ENCODE measurements at places on chromosomes 7 and 10.

DNA sequence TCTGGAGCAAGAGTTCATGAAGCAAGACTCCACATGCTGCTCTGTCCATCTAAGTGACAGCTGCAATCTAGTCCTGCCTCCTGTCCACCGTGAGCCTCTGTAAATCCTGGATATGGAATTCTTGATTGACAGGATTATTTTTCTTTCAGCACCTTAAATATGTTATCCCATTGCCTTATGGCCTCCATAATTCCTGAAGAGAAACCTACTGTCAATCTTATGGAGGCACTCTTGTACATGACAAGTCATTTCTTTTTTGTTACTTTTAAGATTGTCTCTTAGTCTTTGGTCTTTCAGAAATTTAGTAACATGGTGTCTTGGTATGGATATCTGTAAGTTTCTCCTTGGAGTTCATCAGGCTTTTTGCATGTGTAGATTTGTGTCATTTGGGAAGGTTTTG, 82.8 kb downstream of the NPSR1 start:
- no peak for DNase-seq

- DNase-seq, result peak; percentile 87
Measured at GRCh38 chr10:63798599-63799498, 277.6 kb downstream of the REEP3 start.

DNA sequence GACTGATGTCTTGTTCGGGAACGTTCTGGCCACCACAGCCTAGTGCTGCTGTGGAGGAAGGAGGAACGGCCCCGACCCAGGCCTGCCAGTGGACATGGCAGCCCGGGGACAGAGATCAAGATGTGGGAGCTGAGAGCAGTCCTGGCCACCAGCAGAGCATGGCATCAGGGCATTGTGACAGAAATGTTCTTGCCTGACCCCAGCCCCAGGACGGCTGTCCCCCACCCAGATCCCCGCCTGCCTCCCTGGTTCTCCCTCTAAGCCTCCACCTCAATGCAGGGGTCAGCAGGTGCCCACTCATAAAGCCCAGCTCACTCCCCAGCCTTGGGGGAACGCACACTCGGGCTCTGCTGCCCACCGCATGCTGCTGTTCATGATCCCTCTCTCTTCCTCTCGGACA, 42.9 kb upstream of the HSPA12A start:
- DNase-seq, result no peak

DNA sequence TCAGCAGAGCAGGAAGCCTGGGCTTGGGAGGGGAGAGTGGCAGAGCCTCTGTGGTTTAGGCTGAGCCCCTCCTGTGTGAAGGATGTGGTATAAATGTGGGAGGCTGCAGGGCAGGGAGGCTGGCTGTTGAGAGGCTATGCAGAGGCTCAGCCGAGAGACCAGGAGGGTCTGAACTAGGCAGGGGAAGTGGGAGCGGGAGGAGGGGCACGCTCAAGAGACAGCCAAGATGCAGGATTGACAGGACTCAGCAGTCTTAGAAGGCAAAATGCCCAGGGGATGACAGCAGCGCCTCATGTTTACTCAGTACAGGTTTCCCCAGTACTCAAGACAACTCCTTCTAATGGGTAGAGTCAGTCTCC, 24.3 kb downstream of the BTBD16 start:
- no peak for DNase-seq

DNA sequence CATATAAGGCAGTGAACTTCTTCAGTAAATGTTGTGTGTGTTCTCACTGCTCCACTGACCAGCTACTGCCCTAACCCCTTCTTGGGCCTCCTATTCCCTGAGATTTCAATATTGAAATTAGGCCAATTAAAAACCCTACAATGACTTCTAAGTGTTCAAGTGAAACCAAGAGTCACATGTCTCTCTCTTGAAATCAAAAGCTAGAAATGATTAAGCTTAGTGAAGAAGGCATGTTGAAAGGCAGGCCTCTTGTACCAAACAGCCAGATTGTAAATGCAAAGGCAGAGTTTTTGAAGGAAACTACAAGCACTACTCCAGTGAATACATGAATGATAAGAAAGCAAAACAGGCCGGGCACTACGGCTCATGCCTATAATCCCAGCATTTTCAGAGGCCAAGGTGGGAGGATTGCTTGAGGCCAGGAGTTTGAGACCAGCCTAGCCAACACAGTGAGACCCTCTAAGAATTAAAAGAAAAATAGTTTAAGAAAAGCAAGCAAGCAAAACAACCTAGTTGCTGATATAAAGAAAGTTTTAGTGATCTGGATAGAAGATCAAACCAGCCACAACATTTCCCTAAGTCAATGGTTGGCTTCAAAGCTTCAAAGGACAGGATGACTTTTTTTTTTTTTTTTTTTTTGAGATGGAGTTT, 22.3 kb downstream of the BRAF start:
- no peak for DNase-seq

Data from stromal cell of bone marrow (primary cell).